AG09309 (cell line): ENCODE measurements at places on chromosomes 1 and 21.

GRCh38 chr1:7850786-7851185, 2.1 kb downstream of the UTS2 start:
- no peak for DNase-seq

DNA sequence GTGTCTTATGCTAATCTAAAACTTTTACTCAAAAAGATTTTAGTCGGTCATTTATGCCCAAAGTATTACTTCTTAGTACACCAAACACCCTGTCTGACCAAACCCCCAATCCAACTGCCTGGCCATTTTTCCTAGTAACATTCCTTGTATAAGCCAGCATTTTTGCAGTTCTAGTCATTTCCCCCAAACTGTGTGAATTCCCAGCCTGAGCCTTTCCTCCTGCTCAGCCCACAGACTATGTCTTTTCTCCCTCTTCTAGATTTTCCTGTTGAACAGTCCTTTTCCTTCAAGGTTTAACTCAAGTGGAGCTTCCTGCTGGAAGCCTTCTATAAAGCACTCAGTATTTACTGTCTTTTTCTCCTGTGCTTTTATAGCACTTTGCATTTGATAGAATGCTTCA, 843.8 kb downstream of the USP25 start:
- DNase-seq, result peak; percentile 39

DNA sequence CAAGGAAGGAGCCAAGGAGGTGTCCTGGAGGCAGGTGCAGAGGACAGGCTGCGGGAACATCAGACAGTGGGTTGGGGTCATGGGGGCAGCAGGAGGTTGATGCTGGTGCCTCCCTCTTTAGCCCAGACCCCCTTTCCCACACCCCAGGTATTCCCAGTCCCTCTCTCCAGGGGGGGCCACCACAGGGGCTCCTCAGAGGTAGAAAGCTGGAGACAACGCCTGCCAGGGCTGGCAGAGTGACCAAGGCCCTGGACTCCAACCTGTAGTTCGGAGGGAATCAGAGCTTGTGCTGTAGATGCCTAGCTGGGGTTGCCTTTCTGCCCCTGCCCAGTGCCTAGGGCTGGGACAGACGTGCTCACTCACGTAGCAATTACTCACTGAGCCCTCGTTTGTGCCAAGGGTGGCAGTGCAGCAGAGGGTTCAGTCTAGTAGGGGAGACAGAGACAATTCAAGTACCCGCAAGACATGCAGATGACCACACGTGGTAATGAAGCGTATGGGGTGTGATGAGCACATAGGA, 148.2 kb downstream of the PTPRU start:
- no peak for DNase-seq

DNA sequence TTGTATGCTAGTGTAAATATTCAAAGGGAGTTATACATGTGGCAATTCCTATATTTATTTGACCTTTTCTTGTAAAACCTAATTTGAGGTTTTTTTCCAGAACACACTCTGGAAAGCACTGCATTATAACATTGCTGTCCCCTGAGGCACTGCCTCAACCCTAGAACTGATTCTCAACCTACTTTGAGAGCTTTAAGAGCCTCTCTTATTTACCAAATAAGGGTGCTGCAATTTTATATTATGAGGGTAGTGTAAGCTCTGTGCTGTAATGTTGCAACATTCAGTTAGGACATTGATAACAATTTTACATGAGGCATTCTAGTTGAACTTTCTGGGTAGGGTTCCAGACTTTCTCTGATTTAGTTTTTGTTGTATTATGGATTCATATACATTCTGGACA, 302.2 kb upstream of the DEPDC1 start:
- DNase-seq, result no peak

GRCh38 chr1:55869065-55869464, 653.9 kb upstream of the USP24 start:
- no peak for DNase-seq

DNA sequence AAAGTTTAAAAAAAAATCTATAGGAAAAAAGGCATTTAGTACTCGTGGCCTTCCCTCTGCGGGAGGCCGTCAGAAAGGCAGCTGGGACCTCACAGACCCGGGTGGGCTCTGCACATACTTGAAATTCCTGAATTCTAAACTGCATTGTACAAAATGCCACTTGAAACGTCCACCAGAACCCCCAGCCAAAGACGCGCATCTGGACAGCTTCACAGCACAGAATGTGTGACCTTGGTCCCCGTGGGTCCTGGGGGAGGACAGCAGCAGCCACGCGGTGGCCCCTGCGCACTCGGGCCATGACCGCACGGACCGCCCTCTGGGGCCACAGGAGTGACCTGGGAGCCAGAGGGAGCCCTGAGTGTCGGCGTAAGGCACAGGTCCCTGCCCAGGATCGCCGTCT, 20.6 kb upstream of the MRPS14 start:
- no peak for DNase-seq
